Right ventricle myocardium inferior (tissue), 1 donor: ENCODE measurements at places on chromosomes 13 and 19. TPM values are rescaled to one million over a fixed set of nuclear protein-coding genes. Genes with fewer than 3 reads are reported as not detected.

DNA sequence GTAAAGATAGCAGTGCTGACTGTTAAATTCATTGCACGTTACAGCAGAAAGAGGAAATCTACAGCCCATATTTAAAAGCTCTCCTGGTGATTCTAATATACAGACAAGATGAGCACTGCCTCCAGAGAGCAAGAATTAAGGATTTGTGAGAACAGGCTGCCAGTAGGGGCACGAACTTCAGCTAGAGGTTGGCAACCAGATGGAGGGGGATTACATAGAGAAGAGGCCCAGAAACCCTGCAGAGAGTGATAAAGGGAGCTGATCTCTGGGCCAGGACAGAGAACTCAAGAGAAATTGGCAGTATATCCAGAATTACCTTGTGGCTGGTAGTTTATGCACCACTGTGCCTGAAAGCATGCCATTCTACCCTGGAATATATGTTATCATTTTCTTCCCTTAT is 144.8 kb downstream of the UFM1 start:
- no peak for DNase-seq

DNA sequence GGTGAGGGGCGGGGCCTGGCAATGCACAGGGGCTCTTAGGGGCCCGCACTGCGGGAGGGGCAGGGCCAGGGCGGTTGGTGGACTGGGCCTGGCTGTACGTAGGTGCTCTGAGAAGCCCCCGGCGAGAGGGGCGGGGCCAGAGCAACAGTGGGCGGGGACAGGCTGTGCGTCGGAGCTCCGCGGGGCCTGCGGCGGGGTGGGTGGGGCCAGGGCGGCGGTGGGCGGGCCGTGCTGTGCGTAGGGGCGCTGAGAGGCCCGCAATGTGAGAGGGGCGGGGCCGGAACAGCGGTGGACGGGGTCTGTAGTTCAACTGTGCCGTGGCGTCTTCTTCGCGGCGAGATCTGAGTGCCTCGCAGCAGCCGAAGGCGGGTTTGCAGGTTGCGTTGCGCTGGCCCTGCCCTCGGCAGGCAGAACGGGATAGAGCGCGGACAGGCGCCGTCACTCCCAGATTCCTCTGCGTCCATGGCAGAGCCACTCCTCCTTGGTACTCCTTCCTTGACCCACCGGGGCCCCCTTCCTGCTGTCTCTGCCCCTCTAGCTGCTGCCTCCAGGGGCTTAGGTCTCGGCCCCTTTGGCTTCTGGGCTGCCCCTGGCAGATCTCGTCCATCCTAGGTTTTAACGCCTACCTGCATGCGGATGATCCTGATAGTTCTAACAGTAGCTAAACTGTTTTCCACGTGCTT is 33.2 kb downstream of the CCNE1 start:
- peak; percentile 95 for DNase-seq

- no peak for DNase-seq
Measured at GRCh38 chr13:80685942-80686341, 345.0 kb upstream of the SPRY2 start.

DNA sequence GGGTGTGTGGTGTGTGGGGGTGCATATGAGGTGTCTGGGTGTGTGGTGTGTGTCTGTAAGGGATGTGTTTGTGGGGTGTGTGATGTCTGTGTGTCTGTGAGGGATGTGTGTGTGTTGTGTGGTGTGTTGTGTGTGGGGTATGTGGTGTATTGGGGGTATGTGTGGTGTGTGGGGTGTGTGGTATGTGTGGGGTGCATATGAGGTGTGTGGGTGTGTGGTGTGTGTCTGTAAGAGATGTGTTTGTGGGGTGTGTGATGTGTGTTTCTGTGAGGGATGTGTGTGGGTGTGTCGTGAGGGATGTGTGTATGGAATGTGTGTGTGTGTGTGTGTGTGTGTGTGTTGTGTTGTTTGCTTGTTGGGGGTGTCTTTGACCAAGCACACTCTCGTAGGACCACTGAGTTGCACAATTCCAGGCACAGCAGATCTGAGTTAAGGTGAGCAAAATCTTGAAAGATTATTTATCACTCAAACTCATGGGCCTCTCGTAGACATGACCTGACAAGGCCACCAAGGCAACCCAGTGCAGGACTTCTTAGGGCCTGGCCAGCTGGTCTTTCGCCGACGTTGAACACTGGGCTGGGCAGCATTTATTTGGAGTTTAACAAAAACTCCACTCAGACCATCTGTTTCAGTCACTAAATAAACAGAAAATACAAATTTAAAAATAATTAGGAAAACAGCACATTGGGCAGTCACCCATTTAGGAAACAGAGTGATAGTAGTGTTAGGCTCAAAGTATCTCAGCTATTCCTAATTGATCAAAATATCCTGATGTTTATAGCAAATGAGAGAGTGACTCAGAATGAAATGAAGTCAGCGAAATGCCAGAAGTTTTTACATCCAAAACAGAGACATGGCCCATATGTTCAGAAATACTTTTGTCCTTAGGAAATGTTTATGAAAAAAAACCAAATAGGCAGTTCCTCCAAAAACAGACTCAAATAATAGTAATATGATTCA is 301.1 kb downstream of the FGF9 start:
- no peak for DNase-seq

GRCh38 chr13:75414036-75414827 is 67.7 kb downstream of the TBC1D4 start:
- DNase-seq = no peak

GRCh38 chr13:106986687-106987426 is 418.9 kb upstream of the ARGLU1 start:
- no peak for DNase-seq

- DNase-seq = no peak
Measured at GRCh38 chr13:58946274-58946673, 1217.5 kb downstream of the DIAPH3 start.

- no peak for DNase-seq
Measured at GRCh38 chr19:45613926-45614725, 12.1 kb upstream of the GPR4 start.

DNA sequence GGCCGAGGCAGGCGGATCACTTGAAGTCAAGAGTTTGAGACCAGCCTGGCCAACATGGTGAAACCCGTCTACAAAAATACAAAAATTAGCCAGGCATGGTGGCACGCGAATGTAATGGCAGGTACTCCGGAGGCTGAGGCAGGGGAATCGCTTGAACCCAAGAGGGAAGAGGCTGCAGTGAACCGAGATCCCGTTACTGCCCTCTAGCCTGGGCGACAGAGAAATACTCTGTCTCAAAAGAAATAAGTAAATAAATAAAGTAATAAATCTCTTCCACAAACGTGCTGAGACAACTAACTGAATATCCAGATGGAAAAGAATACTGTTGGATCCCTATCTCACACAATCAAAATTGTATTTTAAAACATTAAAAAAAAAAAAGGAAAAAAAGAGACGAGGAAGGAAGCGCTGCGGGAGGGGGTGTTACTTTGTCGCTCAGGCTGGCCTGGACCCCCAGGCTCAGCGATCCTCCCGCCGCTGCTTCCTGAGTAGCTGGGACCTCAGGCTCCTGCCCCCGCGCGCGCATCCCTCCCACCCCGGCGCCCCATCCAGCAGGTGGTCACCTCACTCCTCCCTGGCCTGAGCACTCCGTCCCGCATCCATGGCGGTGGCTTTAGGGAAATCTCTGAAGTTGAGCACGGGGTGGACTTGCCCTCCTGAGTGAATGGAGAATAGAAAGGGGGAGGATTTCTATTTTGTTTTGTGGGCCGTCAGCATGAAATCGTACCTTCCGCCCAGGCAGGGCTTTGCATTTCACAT is 628 bp upstream of the ZNF813 start:
- DNase-seq = no peak

- DNase-seq = no peak
Measured at GRCh38 chr13:46382224-46382623, 4.8 kb downstream of the RUBCNL start.

- DNase-seq = no peak
Measured at GRCh38 chr13:38419312-38419873, 69.7 kb downstream of the UFM1 start.

- no peak for DNase-seq
Measured at GRCh38 chr13:48175185-48175584, 57.8 kb upstream of the ITM2B start.

DNA sequence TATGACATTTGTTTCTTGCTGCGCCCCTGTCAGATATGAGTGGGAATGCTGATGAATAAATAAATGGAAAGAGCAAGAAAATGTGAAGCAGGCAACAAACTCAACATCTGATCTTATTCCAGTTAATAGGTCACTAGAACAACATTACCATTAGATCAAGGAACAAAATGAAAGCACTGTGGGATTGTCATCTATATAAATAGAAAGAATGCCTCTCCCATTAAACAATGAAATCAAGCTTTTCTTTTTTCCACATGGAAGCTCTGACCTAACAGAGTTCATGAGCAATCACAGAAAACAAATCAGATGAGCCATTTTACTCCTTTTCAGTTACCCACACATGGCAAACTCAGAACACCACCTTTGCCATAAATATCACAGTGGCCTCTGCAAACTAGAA is 354.8 kb downstream of the SUCLA2 start:
- no peak for DNase-seq

- DNase-seq = no peak
Measured at GRCh38 chr13:38213314-38213713, 136.3 kb upstream of the UFM1 start.

DNA sequence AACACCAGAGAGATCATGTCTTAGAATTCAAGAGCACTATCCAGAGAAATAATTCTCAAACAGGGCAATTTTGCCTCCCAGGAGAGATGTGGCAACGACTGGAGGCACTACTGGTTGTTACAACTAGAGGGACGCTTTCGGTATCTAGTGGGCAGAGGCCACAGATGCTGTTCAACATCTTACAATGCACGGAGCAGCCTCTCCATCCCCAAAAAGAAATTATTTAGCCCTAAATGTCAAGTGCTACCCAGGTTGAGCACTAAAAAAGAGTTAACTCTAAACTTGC is 78.6 kb downstream of the ABCC4 start:
- DNase-seq = no peak

DNA sequence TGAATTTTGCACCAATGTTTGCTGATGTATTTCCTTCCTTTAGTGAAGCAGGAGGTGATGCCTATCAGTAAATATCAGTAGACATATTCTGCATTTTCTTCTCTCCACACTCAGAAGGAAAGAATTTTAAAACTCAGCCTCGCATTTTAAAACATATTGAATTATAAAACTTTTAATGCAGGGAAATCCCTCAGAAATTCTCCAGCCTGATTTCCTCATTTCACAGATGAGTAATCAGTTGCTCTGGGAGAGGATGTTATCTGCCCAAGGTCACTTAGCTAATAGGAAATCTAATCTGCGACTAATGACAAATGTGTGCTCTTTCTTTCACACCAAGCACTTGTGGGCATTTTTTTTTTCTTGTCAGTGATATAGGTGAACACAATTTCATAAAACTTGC is 320.6 kb downstream of the ITGBL1 start:
- DNase-seq = no peak

GRCh38 chr13:106736941-106737340 is 169.0 kb upstream of the ARGLU1 start:
- no peak for DNase-seq

GRCh38 chr19:28691683-28692082 is 521.3 kb downstream of the UQCRFS1 start:
- DNase-seq = no peak

DNA sequence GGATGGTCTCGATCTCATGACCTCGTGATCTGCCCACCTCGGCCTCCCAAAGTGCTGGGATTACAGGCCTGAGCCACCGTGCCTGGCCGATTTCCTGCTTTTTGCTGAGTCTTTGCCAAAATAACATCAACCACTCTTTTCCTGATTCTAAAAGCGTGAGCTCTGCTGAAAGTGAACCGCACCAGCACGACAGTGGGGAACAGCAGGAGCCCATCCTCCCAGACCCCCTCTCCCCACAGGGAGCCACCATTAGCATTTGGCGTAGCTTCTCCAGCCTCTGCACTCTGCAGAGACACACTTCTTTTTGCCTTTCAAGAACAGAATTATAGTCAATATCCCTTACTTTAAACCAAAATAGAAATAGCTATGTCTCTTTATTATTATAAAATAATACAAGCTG is 41.3 kb downstream of the MYH14 start:
- no peak for DNase-seq

Gene RGL3
- total RNA-seq = 10.5 TPM

Gene CD37
- 9.1 TPM for total RNA-seq

Gene FSD1
- not detected for total RNA-seq

Gene PSG2
- total RNA-seq = not detected

Gene TFDP1
- 46.7 TPM for total RNA-seq

Gene SIGLEC14
- total RNA-seq = 1.2 TPM

Gene ANKRD24
- total RNA-seq = 0.19 TPM

Gene LIM2
- total RNA-seq = not detected

Gene TDRD12
- total RNA-seq = not detected

Gene CCDC70
- not detected for total RNA-seq

Gene KLK1
- 0.32 TPM for total RNA-seq
